Vagina (tissue), 2 donors: ENCODE measurements at places on chromosomes 13 and 19.

GRCh38 chr19:45900738-45901431 lies 1.5 kb downstream of the MYPOP start:
- no peak for DNase-seq

DNA sequence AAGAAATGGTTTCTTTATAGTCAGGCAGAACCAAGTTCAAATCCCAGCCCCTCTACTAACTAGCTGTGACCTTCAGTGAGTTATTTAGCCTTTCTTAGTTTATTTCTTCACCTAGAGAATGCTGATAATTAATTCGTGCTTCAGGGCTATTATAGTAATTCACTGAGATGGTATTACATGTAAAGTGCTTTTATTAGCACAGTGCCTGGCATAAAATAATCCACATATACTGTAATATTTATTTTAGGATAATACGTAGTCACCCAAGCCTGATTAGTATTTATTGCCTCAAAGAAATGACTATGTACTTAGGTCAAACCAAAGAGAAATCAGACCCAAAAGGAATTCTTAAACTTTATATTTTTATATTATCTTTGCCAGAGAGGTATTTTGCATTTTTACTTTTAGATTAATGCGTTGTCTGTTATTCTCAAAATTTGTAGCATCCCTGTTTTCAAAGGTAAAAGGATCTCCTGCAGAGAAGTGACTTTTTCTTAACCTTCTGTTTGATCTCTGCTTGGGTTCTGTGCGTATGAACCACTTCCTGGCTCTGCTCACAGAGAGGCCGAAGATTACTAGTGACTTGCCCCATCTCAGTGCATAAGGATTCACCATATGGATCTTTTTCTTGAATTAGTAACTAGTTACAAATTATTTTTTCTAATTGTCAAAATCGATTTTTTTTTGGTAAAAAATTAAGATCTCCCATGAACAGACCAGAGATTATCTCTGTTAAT lies 19.7 kb downstream of the UBAC2 start:
- DNase-seq, result no peak

DNA sequence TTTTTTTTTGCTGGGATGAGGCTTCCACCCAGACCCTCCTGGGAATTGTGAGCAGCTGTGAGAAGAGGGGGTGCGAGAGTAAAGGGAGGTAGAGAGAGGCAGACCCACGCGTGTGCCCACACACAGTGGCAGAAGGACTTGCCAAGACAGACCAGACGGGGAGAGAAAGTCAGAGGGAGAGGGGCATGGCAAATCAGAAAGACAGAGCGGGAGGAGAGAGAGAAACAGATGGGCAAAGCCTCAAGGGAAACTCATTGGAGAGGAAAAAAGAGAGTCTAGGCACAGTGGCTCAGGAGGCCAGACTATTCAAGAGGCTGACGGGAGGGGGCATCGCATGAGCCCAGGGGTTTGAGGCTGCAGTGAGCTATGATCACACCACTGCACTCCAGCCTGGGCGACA lies 17.0 kb downstream of the CATSPERG start:
- no peak for DNase-seq

DNA sequence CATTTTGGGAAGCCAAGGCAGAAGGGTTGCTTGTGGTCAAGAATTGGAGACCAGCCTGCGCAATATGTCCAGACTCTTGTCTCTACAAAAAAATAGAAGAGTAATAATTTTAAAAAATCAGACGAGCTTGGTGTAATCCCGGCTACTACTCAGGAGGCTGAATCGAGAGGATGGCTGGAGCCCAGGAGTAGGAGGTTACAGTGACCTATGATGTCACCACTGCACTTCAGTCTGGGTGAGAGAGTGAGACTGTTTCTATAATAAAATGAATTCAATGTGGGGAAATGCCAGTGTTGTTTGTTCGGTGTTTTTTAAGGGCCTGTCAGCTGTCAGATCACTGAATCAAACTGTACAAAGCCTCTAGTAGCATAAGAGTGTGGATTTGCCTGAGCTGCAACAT lies 1.2 kb upstream of the FBXL3 start:
- no peak for DNase-seq

- no peak for DNase-seq
Observed at GRCh38 chr13:96984051-96984508, 10.2 kb downstream of the OXGR1 start.
